H7 (cell line): ENCODE measurements at places on chromosomes 5 and 9. TPM values are rescaled to one million over a fixed set of nuclear protein-coding genes. Genes with fewer than 3 reads are reported as not detected.

DNA sequence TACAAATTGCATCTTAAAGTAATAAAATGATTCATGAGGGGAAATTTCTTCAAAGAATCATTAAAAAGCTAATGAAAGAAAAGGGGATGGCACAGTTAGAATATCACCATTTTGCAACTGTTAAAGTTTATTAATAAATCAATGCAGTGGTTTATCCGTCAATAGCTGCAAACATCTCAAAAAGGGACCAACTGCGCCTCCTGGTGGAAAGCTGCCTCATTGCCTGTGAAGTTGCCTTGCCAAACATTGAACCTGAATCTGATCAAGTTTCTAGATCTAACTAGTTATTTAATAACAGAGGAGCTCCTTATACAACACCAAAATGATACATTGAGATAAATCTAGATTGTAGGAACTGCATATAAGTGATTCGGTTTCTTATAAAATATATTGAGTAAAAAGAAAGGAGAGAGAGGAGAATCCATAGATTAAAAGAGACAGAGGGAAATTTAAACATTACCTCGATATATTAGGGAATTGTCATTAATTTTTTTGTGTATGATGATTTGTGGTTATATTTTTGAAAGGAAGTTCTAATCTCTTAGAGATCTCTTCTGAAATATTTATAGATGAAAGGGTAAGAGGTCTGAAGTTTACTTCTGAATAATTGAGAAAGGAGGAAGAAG, 6.9 kb upstream of the NDUFB6 start:
- peak; percentile 47 for DNase-seq

- DNase-seq: no peak
Observed at GRCh38 chr9:74711341-74711740, 176.4 kb downstream of the TRPM6 start.

DNA sequence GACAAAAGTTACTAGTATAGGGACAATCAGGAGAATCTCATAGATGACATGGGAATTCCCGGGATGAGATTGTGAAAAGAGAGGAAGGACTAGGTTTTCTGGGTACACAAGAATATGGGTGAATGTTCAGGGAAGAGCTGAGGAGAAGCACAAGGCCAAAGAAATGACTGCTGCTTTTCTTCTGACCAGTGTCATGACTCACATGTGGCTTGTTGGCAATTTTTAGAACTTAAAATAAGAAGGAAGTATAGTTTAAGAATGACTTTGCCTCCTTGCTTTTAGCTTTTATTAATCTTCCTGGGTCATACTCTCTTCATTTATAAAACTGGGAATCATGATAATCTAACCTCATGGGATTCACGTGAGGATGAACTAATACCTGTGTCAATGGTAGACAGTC, 652.4 kb upstream of the MEF2C start:
- DNase-seq: no peak

BICD2 gene
- total RNA-seq: 34.3 and 42.2 TPM in 2 replicates

NXNL2 gene
- 1.8 and 4.1 TPM in 2 replicates for total RNA-seq

HTR4 gene
- total RNA-seq: not detected in 2 replicates

DNA sequence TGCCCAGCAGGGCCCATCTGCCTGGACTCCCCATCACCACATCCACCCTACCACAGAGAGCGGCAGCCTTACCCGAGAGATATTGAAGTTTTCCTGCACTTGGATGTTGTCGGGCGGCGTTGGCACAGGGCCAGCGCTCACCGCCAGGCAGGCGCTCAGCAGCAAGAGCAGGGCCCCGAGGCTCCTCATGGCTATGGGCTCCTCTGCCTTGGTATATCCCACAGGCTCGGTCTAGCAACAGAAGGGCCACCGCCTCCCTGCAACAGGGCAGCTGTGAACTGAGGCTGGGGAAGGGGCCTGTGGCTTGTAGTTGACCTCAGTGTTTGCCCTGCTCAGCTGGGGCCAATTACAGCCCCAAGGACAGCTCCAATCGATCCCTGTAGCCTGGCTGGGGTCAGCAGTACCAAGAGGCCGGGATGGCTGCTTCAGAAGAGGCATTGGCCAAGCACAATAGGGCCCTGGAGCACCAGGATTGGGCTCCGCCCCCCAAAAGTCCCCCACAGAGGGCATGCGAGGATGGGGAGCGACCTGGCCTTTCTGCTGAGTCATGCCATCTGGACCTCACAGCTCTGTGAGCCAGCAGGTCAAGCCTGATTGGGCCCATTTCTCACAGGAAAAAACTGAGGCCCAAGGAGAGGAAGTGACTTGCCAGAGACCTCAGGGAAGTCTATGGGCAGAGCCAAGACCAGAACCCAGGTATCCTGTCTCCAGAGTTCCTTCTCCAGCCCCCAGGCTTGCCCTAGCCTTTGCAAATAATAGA, at the start of gene AMBP:
TSS of gene AMBP (minus strand) at position 280 of the 760 bp plus-strand sequence. CDS start at position 189, 91 bp downstream.
- no peak for DNase-seq

FLT4 gene
- total RNA-seq: 7.2 and 13.8 TPM in 2 replicates

DNA sequence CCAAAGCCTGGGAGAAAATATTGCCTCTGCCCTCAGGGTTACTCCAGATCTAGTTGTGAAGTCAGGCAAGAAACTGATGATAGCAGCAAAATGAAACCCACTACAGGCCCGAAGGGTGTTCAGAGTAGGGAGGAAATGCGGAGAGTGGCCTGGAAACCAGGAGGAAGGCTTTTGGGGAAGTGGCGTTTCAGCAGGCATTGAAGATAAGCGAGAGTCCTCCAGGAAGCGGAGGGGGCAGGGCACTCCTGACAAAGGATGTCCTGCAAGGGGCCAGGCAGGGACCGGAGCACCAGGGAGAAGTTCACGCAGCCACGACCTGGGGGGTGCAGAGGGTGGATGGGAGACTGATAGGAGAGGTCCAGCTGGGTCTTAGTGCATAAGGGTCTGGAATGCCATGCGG, 7.8 kb upstream of the FOXI1 start:
- no peak for DNase-seq

DNA sequence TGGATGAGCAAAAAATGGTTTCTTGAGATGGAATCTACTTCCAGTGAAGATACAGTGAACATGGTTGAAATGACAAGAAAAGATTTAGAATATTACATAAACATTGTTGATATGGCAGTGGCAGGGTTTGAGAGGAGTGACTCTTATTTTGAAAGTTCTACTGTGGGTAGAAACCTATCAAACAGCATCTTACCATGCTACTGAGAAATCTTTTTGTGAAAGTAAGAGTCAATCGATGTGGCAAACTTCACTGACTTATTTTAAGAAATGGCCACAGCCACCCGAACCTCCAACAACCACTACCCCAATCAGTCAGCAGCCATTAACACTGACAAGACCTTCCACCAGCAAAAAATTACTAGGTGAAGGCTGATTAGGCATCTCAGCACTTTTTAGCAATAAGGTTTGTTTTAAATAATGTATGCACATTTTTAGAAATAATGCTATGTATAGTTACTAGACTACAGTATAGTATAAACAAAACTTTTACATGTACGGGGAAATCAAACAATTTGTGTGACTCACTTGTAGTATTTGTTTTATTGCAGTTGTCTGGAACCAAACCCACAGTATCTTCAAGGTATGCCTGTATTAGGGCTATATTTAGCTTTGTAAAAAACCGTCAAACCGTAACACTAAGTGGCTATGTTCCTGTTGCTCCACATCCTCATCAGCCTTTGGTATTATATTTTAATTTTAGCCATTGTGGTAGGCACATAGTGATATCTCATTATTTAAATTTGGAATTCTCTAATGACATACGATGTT, 30.6 kb upstream of the ADAMTS6 start:
- DNase-seq: no peak

MAP1B gene
- total RNA-seq: 31.1 and 41.4 TPM in 2 replicates

DNA sequence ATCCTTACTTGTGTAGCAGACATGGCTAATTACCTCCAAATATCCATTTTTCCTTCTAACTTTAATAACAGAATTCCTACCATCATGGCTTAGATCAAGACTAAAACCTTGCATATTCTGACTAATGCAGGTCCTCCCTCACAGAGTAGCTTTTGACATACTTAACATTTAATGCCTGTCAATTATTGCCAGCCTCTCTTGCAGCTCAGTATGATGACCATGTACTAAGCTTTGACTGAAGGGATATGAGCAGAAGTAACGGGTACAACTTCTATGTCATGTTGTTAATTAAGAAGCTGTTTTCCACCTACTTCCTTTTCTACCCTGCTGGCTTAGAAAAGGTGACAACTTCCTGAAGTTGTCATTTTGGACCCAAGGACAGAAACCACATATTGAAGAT, 533.4 kb downstream of the PSAT1 start:
- no peak for DNase-seq

DNA sequence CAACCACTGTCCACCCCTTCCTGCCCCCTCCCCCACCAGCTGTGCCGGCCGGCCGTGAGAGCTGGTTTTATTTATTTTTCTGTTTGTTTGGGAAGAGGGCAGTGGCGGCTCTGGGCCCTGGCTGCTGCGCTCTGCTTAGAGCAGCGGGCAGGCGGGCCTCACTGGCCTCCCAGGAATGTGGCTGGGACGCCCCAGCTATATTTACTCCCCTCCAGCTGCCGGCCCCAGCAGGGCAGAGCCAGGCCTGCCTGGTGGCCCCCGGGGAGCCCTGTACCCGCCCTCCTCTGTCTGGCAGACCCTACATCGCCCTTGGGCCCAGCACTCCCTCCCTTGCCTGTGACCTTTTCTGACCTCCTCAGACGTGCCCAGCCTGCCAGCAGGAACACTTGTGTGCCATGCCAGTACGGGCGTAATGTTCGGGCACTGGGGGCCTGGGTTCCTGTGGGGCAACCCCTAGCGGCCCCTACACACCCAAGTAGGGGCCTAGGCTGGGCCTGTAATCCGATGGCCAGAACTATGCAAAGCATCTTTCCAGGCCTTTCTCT, 7.7 kb downstream of the CXXC5 start:
- DNase-seq: peak; percentile 75

- DNase-seq: peak; percentile 52
Observed at GRCh38 chr5:72018143-72018803, 89.0 kb upstream of the MAP1B start.
